Naive thymus-derived CD8-positive, alpha-beta T cell (primary cell): ENCODE measurements at places on chromosomes 7 and 10.

- DNase-seq: no peak
These were observed 10.4 kb upstream of the AOAH start for GRCh38 chr7:36734731-36735130.

- no peak for DNase-seq
These were observed 989 bp downstream of the ERLIN1 start for GRCh38 chr10:100184840-100185239.

DNA sequence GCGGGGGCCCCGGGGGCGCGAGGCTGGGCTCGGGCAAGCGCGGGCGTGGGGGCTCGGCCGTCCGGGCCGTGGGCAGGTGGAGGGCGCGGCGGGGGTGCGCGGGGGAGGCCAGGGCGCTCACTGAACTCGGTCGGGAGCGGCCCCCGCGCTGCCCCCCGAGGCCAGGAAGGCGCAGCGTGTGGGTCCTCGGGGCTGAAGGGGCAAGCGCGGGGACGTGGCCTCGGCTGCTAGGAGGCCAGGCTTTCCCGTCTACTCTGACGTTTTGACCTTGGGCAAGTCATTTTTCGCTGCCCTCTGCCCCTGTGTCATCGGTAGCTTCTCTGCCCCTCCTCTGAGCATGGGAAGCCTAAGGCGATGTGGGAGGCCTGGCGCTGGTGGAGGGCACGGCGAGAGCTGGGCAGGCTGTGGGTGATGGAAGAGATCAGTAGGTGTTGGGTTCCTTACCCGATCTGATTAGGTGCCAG, 441 bp downstream of the FBH1 start:
- peak; percentile 8 for DNase-seq

GRCh38 chr10:133117688-133118071, 30.0 kb downstream of the ADGRA1 start:
- DNase-seq: no peak

GRCh38 chr7:113392421-113392820, 274.1 kb upstream of the SMIM30 start:
- DNase-seq: no peak

- no peak for DNase-seq
These were observed 95.1 kb downstream of the NRBF2 start for GRCh38 chr10:63228237-63228636.

DNA sequence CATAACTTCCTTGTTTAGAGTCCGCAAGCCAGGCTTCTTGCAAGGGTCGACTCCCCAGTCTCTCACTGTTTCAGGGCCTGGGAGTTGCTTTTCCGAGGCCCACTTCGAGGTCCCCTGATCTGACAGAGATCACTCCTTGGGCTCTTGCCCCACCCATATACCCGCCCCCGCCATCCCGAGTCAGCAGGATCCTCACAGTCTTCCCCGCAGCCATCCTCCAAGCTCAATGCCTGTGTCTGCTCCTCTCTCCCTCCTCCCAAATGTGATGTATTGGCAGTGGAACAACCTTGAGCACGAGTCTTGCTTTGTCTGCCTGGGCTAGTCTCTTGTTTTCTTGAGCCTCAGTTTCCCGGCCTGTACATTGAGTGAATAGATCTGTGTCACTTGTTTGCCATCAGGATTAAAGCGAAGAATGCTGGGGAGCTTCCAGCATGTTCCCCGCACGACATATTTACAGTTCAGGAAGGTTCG, 2.4 kb upstream of the HMX2 start:
- no peak for DNase-seq

GRCh38 chr7:86926732-86927131, 132.7 kb downstream of the ELAPOR2 start:
- no peak for DNase-seq

DNA sequence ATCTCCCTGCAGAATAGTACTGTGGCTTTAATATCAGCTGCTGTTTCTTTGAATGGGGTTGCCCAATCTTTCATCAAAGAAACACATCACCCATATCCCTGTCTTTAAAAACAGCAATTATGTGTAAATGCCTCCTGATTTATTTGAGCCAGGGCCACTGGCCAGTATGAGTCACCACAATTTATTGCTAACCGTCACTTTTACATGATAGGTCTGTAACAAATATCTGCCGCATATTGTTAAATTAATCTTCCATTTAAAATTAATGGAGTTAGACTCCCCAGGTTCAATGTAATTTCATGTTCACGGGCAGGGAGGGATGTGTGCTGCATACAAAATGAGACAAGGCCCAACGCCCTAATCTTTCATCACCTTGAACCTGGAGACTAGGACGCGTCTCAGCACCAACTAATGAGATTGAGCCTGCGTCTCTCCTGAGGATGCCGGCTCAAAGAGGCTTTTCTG, 673.4 kb downstream of the AUTS2 start:
- no peak for DNase-seq

- DNase-seq: peak; percentile 61
These were observed 23.9 kb downstream of the CUL1 start for GRCh38 chr7:148722340-148723165.

DNA sequence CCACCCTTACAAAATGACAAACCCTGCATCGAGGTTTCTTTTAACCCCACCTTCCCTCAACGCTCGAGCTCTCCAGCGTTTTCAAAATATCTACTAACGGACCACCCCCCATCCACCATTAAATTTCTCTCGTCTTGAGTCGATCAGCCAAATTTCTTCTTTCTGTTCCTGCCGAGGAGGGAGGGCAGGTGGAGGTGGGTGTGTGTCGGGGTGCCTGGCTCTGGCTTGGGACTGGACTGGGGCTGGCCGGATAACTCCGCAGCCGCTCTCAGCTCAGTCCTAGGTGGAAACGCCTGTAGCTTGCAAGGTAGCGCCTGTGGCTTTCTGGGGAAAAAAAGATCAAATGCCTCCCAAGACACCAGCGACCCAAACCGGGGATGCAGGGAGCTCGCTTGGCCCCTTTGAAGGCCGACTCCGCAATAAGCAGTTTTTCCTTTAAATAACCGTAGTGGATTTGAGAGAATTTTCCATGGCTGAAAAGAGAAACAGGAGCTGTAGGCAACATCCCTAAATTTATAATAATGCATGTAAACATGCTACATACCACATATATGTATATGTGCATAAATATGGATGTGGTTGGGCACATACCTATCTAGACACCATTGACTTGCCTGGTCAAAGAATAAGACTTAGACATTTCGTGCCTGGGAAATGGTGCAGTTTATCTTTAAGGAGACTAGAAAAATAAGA, 1.9 kb upstream of the TMEM178B start:
- DNase-seq: no peak

GRCh38 chr7:90512821-90513254, 43.4 kb downstream of the PTTG1IP2 start:
- DNase-seq: no peak

DNA sequence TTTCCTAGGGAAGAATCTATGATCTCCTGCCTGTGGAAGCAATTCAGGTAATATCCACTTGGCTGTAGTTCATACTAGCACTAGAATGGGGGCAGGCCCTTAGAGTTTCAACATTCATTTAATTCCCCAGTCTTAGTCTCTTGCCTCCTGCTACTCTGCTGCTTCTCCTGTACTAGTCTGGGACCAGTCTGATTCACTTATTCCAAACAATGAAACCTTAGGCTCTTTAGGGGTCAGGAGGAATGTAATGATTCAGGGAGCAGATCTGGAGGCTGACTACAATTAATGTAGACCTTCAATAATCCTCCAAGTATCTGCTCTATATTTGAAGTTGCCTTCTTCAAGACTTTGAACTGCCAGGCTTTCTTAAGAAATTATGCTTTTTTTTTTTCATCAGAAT, 101.8 kb downstream of the GNAT3 start:
- DNase-seq: no peak

DNA sequence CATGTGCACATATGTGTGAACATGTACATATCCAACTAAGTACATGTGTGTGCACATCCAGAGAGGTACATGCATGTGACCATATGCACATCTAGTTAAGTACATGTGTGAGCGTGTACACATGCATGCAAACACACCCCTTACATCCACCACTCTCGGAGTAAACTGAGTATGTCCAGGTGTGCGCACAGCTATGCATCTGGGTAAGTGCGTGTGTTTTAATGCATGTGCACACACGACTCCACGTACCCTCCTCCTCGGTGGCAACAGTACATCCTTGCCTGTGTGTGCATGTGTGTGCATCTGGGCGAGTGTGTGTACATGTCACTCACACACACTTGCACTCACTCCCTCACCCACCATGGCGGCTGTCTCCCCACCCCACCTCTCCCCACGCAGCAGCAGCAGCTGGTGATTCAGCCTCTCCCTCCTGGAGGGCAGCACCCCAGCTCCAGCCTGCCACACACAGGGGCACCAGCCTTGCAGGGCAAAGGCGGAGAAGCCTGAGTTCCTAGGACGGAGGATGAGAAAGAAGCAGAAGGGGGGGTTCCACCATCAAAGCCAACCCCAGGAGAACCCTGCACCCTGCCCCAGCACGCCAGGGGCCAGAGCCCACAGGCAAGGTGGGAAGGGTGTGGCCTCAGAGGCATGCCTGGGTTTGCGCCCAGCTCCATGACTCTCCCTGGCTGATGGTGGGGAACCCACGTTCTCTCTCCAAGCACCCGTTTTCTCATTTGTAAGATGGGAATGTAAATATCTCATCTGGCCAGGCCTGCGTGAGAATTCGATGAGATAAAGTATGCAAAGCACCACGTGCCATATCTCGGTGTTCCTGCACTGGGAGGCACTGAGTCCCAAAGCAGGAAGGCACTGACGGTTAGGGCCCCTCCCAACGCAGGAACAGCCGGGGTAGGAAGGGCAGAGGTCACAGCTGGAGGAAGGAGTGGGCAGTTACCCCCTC, 27.7 kb upstream of the DNAAF5 start:
- DNase-seq: no peak

- DNase-seq: no peak
These were observed 51.2 kb upstream of the CFAP46 start for GRCh38 chr10:132993271-132994184.

- no peak for DNase-seq
These were observed 70.7 kb downstream of the PRKAG2 start for GRCh38 chr7:151806204-151806603.

- DNase-seq: no peak
These were observed 19.1 kb upstream of the OGDHL start for GRCh38 chr10:49781247-49781646.

GRCh38 chr10:104907521-104907920, 266.4 kb downstream of the SORCS3 start:
- no peak for DNase-seq

DNA sequence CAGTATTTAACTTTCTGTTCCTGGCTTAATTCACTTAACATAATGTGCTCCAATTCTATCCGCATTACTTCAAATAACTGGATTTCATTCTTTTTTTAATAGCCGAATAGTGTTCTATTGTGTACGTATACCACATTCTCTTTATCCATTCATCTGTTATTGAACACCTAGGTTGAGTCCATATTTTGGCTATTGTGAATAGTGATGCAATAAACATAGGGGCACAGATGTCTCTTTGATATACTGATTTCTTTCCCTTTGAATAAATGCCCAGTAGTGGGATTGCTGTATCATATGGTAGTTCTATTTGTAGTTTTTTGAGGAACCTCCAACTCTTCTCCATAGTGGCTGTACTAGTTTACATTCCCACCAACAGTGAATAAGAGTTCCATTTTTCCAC, 25.5 kb upstream of the TSPAN33 start:
- DNase-seq: no peak

DNA sequence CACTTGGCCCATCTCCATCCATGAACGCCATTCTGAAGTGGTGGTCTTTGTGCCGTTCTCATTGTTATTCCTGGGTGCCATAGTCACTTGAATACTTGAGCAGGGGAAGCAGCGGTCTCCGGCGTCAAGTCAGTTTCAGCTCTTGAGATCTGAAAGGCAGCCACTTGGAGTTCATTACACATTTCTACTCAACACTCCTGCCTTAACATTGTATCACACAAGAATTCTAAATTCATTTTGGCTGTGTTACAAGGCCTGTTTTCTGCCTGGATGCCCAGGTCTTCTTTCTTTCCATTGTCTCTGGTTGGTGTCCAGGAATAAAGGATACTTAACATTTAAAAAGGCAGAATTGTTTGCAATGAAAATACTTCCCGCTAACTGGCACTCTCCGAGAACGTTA, 69.0 kb upstream of the RAB11FIP2 start:
- no peak for DNase-seq

GRCh38 chr7:114087653-114088469, 169.1 kb upstream of the PPP1R3A start:
- no peak for DNase-seq

- DNase-seq: no peak
These were observed 2.9 kb downstream of the DEPP1 start for GRCh38 chr10:44975431-44976331.

- peak; percentile 2 for DNase-seq
These were observed 365 bp downstream of the YME1L1 start for GRCh38 chr10:27153845-27154193.

DNA sequence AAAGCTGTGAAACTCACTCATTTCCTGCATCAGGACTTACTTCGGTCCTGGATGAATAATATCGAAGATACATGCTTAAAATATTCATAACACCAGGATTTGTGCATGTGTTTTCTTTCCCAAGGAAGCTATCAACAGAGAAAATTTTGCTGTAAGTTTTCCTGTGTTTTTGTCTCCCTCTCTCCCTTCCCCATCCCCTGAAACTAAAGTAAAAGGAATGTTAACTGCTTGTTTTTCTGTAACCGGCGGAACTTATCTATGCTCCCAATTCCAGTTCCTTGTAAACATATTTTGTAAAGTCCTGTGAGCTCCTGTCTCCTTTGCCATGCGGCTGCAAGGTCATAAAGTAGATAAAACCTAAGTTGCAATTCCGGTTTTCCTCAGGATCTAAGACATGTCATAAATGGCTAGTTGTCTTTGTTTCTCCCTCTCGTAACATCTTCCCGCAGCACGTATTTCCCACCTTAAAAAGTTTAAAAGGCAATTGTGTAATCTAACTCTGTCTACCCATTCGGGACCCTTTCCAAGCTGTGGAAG, 79.0 kb upstream of the POM121L12 start:
- DNase-seq: no peak

GRCh38 chr7:15559416-15559928, 2.3 kb downstream of the AGMO start:
- no peak for DNase-seq

GRCh38 chr7:155778349-155778748, 33.9 kb downstream of the SHH start:
- no peak for DNase-seq

GRCh38 chr10:11180228-11180627, 162.6 kb downstream of the CELF2 start:
- DNase-seq: no peak

DNA sequence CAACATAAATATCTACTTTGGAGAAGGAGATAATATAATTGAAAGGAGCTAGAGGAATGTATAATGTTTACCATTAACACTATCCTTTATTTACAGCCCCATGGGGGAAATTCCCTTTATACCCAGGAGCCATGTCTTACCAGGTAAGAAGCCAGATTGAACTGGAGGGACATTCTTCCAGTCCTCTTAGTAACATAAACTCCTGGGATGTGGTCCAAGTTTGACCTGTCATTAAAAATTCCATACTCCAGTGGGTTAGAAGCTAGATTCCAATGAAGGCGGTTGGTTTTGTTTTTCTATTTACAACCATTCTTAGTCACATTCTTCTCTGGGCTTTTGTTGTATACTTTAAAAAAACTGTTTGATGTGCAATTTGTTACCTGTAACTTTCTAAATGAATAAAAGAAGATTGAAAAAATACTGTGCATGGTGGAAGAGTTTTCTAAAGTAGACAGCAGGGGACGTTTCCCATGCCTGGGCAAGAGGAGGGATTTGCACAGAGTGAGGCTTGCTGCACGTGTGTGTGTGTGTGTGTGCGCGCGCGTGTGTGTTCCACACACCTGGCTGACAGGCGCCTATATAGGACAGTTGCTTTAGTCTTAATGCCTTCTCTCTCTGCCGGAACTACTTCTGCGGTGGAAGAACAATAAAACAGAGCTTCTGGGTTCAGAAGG, 2.0 kb downstream of the PLCE1 start:
- DNase-seq: no peak

- DNase-seq: no peak
These were observed 66.5 kb downstream of the VPS50 start for GRCh38 chr7:93298671-93299070.
